ENCODE measurements at places on chromosomes 1 and 21. TPM values are rescaled to one million over a fixed set of nuclear protein-coding genes. Genes with fewer than 3 reads are reported as not detected.

The SPATA45 gene
- total RNA-seq: 0.73 TPM

The GNAI3 gene
- 7.1 TPM for total RNA-seq

The EVI5 gene
- 14.3 TPM for total RNA-seq

The SLC19A2 gene
- total RNA-seq: 15.8 TPM

The RGS16 gene
- 10.2 TPM for total RNA-seq

The SLC45A1 gene
- total RNA-seq: 2.3 TPM
